ENCODE measurements at places on chromosomes 6 and 20.

GRCh38 chr20:57667924-57668782 lies 41.7 kb downstream of the PMEPA1 start:
- DNase-seq, result no peak

GRCh38 chr6:6651335-6651734 lies 62.8 kb downstream of the LY86 start:
- DNase-seq, result no peak

- DNase-seq, result no peak
Measured at GRCh38 chr6:135905604-135906300, 54.3 kb downstream of the PDE7B start.

DNA sequence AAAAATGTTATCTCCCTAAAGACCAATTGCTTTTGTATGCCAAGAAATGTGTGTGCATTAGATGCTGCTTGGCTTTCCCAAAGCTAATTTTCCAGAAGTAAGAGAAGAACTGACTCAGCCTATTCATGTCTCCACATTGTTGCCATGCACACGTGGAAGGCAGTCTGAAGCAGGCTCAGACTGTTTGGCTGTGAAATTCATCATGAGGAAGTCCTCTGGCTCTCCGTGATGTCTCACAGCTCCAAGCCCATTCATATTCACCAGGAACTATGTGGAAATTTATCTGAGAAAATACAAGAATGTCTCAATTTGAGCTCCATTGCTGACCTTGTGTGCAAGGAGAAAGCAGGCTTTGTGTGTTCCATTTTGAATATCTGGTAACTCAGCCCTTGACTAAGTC lies 1022.2 kb upstream of the GJE1 start:
- no peak for DNase-seq

DNA sequence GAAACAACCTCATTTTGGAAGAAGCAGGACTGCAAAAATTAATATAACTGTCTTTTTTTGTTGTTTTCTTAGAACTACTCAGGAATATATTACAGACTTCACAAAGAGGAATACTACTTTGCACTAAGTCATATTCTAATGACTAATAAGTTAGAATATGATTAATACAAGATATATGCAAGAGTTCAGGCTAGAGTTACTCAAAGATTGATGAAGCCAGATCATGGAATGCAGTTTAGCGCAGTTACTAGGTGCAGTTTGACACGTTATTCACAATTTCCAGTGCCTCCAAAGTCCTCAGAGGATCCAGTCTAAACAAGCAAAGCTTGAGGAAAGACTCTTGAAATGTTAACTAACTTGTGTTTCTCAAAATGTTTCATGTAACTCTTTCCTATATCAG lies 1.2 kb upstream of the MYCT1 start:
- DNase-seq, result peak; percentile 75

DNA sequence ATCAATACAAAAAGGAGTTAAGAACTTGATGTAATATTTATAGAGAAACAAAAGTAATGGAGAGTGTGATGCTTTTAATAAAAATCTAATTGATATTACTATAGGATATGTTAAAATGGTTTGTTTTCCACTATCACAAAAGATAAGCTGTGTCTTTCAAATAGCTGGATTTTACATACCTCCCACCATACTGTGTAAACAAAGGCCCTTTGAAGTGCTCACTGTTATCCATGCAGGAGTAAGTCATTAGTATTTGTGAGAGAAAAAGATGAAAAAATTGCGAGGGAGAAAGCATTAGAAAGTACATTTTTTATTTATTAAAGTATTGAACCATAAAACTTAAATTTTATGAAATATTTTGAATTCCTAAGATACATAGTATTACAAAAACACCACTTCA lies 733.0 kb downstream of the GRIK2 start:
- DNase-seq, result no peak

DNA sequence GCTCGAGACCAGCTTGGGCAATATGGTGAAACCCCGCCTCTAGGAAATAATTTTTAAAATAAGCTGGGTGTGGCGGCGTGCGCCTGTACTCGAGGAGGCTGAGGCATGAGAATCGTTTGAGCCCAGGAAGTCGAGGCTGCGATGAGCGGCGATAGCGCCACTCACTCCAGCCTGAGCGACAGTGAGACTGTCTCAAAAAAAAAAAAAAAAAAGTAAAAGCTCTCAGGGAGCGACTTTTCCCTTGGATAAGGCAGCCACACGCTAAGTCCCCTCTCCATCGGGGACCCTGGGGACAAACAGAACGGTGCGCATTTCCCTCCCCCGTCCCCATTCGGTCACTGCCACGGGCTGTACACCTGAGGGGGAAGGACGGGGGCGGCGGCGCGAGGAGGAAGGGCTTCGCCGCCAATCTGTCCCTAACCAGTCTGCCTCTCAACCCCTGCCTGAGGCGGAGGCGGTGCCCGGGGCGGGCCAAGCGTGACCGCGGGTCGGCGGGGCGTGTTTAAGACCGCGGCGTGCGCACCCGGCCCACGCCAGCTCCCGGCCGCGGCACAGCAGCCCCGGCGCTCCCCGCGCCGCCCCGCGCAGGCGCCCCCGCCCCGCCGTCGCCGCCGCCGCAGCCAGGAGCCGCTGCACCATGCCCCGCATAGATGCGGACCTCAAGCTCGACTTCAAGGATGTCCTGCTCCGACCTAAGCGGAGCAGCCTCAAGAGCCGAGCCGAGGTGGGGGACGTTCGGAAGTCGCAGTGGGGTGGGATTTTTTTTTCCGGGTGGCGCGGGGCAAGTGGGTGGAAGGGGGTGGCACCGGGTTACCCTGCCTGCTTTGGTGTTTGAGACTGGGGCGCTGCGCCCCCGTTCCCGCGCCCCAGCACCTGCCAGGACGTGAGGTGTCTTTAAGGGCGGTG lies at the start of gene GMPR:
Gene GMPR, plus strand, starts transcription at position 531 of the 906 bp plus-strand sequence. Its CDS starts 107 bp downstream, at position 638.
- DNase-seq, result no peak

- DNase-seq, result no peak
Measured at GRCh38 chr6:99378636-99379035, 15.4 kb downstream of the COQ3 start.

DNA sequence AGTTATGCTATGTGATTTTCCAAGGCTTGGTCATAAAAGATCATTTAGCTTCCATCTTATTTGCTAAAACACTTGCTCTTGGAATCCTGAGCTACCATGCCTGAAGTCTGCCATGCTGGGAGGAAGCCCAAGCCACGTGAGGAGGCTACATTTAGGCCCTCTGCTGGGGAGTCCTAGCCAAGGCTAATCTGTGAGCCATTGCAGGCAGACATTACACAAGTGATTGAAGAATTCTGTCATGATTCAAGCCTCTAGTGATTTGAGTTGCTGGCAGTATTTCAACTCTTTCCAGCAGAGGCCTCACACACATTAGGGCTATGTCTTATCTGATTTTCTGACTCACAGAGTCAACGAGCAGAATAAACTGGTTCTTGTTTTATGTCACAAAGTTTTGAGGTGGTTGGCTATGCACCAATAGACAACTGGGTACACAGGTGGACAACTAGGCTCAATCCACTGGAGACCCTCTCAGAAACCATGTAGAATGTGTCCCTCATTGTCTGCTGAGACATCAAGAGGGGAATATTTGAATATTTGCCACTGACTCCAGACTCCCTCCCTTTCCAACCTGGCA lies 227.2 kb upstream of the SULF2 start:
- no peak for DNase-seq

GRCh38 chr20:57805747-57806146 lies 95.9 kb upstream of the PMEPA1 start:
- DNase-seq, result no peak

GRCh38 chr6:38153798-38154345 lies 334.3 kb downstream of the ZFAND3 start:
- DNase-seq, result no peak

DNA sequence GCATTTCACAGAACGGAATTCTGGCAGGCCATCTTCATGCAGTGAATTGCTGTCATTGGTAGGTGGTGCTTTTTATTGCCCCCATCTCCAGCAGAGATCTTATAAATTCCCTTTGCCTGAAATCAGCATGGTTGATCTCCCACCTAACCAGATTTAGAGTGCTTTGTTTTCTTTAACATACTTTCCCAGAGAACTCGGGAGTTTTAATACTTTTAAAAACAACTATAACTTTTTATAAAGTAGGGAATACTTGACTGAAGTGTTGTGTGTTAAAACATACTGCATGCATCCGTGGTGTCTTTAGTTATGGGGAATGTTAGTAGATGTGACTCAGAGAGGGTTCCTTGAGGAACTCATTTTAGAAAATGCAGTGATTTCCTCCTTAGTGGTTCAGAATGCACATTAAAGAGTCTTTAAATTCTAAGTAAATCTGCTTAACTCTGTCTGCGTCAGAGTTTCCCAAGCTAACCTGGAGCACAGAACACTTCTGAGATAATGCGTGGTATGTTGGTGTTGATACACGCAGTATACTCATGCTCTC lies 54.9 kb downstream of the AKAP12 start:
- no peak for DNase-seq

GRCh38 chr6:54100411-54101006 lies 10.7 kb upstream of the MLIP start:
- no peak for DNase-seq

DNA sequence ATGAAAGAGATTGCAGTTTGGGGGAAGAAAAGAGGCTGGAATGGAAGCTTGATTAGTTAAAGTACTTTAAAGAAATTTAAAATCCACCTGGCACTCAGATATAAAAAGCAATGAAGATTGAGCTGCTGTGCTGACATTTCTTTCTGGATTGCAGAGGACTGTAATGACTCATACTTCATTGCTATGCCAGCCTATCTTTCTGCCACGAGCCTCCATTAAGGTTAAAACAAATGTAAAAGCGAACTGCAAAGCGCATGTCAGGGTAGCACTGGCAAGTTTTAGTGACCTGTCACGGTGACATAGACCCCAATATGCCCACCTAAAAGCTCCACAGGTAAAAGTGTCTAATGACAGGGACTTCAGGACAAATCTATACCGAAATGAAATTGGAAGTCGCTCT lies 449.6 kb downstream of the C6orf118 start:
- DNase-seq, result no peak
